ENCODE measurements at places on chromosomes 2 and 18. TPM values are rescaled to one million over a fixed set of nuclear protein-coding genes. Genes with fewer than 3 reads are reported as not detected.
A peak's percentile ranks its signal among the peaks of the same experiment; 100 is the strongest.

DNA sequence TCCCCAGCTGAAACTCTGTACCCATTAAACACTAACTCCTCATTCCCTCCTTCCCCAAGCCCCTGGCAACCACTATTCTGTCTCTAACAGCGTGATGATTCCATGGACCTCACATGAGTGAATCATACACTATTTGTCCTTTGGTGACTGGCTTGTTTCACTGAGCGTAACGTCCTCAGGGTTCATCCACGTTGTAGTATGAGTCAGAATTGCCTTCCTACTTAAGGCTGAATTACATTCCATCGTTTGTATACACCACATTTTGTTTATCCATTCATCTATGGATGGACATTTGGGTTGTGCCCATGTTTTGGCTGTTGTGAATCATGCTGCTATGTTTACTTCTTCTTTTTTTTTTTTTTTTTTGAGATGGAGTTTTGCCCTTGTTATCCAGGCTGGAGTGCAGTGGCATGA, 19.6 kb upstream of the CABLES1 start:
- H3K27ac ChIP-seq: no peak overlapping the region
- no peaks in the 10 kb centered on the region for H3K4me1 ChIP-seq
- H3K36me3 ChIP-seq: no peaks in the 10 kb centered on the region
- H3K4me3 ChIP-seq: no peak overlapping the region

DNA sequence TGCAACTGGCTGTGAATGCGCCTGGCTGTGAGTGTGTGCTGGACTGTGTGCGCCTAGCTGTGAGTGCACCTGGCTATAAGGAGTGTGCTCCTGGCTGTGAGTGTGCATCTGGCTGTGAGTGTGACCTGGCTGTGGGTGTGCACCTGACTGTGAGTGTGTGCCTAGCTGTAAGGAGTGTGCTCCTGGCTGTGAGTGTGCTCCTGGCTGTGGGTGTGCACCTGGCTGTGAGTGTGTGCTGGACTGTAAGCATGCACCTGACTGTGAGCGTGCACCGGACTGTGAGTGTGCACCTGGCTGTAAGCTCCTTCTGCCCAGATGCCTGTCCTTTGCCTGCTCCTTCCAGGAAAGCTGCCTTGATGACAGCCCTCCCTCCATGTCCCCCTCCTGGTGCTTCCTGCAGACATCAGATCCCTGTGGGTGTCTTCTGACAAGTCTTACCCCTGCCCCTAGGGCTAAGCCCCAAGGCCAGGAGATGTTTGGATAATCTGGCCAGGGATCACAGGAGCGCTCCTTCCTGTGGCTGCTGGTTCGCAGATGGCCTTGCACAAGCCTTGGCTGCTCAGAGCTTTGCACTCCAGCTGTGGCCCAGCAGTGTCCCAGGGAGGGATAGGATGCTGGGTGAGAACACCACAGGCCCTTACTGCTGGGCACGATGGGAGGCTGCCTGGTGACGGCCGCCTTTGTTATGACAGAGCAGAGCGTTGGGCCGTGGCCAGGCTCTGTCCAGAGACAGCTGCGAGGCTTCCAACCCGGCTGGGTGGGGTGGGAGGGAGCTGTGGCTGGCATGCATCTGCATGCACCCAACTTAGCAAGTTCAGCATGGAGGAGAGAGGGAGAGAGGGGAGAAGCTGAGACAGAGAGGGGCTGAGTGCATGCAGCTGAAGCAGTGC, 89.9 kb downstream of the GLI2 start:
- H3K4me3 ChIP-seq: peak overlapping the region; percentile 58
- no peaks in the 10 kb centered on the region for H3K27me3 ChIP-seq
- DNase-seq: no peak
- peaks cover 13% of the 10 kb centered on the region for H3K4me1 ChIP-seq
- H3K36me3 ChIP-seq: peaks cover 19% of the 10 kb centered on the region

GRCh38 chr2:199707593-199708185, 143.3 kb downstream of the FTCDNL1 start:
- H3K27me3 ChIP-seq: no peaks in the 10 kb centered on the region
- no peaks in the 10 kb centered on the region for H3K4me1 ChIP-seq
- H3K27ac ChIP-seq: no peak overlapping the region
- H3K4me3 ChIP-seq: no peak overlapping the region

- no peak overlapping the region for H3K27ac ChIP-seq
- no peak overlapping the region for H3K4me3 ChIP-seq
- peaks cover 7% of the 10 kb centered on the region for H3K4me1 ChIP-seq
- no peaks in the 10 kb centered on the region for H3K27me3 ChIP-seq
Measured at GRCh38 chr2:174914853-174915760, 90.1 kb downstream of the CHN1 start.

GRCh38 chr2:204771721-204772120, 226.4 kb downstream of the PARD3B start:
- H3K36me3 ChIP-seq: no peaks in the 10 kb centered on the region
- H3K4me1 ChIP-seq: no peaks in the 10 kb centered on the region
- no peak overlapping the region for H3K27ac ChIP-seq
- no peaks in the 10 kb centered on the region for H3K27me3 ChIP-seq

- no peak for DNase-seq
- H3K36me3 ChIP-seq: peaks cover 24% of the 10 kb centered on the region
- H3K27ac ChIP-seq: no peak overlapping the region
- H3K27me3 ChIP-seq: no peaks in the 10 kb centered on the region
- no peaks in the 10 kb centered on the region for H3K4me1 ChIP-seq
Measured at GRCh38 chr2:232543491-232543890, 4.0 kb downstream of the CHRNG start.

GRCh38 chr2:96608469-96609455, 29.4 kb downstream of the KANSL3 start:
- H3K4me1 ChIP-seq: no peaks in the 10 kb centered on the region
- H3K27me3 ChIP-seq: no peaks in the 10 kb centered on the region

- DNase-seq: no peak
- H3K27ac ChIP-seq: no peak overlapping the region
- H3K27me3 ChIP-seq: no peaks in the 10 kb centered on the region
- H3K4me1 ChIP-seq: no peaks in the 10 kb centered on the region
- H3K4me3 ChIP-seq: no peak overlapping the region
Measured at GRCh38 chr2:42838133-42838532, 45.8 kb upstream of the HAAO start.

GRCh38 chr2:191043438-191043837, 29.5 kb upstream of the STAT1 start:
- DNase-seq: no peak
- H3K27me3 ChIP-seq: no peaks in the 10 kb centered on the region
- no peaks in the 10 kb centered on the region for H3K4me1 ChIP-seq
- no peaks in the 10 kb centered on the region for H3K36me3 ChIP-seq
- no peak overlapping the region for H3K4me3 ChIP-seq

DNA sequence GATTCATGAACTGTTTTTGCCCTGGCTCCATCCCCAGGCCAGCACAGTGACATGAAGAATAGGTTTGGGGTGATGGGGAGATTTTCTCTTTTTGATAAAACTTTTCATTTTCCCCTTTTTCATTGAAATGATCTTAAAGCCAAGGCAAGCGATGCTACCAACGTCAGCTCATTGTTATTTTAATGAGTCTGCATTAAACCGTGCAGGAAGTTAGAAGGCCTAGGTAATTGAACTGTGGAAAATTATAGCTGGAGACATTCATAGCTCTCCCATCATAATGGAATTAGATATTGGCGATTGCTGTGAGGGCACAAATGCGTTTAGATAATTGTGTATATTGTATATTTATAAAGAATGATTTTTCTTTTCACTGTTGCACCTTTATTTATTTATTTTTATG, 33.2 kb downstream of the SMARCAL1 start:
- no peak overlapping the region for H3K27ac ChIP-seq
- DNase-seq: no peak
- peaks cover 4% of the 10 kb centered on the region for H3K4me1 ChIP-seq
- H3K36me3 ChIP-seq: peaks cover 51% of the 10 kb centered on the region
- no peaks in the 10 kb centered on the region for H3K27me3 ChIP-seq
- no peak overlapping the region for H3K4me3 ChIP-seq

DNA sequence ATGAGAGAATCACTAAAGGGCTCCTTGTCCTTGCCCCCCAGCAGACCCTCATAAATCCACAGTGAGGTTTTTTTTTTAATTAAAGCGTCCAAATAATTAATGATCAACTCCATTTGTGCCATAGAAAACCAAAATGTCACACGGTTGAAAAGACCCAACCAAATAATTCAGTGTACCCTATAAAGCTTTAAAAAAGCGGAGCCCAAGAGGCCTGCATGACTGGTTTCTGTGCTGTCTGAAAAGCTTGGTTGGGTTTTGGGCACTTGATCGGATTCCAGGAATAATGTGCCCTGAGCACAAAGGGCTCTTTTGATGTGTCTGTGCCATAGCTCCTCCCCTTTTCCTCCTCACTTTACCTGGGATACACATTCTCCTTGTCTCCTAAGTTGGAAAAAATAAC, 523.2 kb downstream of the TNS1 start:
- no peak for DNase-seq
- H3K27ac ChIP-seq: no peak overlapping the region
- H3K4me1 ChIP-seq: peaks cover 8% of the 10 kb centered on the region
- H3K36me3 ChIP-seq: no peaks in the 10 kb centered on the region
- no peaks in the 10 kb centered on the region for H3K27me3 ChIP-seq

GRCh38 chr2:233349005-233349998, 5.0 kb upstream of the DGKD start:
- no peaks in the 10 kb centered on the region for H3K4me1 ChIP-seq
- peaks cover 10% of the 10 kb centered on the region for H3K36me3 ChIP-seq
- DNase-seq: no peak
- H3K27ac ChIP-seq: no peak overlapping the region

DNA sequence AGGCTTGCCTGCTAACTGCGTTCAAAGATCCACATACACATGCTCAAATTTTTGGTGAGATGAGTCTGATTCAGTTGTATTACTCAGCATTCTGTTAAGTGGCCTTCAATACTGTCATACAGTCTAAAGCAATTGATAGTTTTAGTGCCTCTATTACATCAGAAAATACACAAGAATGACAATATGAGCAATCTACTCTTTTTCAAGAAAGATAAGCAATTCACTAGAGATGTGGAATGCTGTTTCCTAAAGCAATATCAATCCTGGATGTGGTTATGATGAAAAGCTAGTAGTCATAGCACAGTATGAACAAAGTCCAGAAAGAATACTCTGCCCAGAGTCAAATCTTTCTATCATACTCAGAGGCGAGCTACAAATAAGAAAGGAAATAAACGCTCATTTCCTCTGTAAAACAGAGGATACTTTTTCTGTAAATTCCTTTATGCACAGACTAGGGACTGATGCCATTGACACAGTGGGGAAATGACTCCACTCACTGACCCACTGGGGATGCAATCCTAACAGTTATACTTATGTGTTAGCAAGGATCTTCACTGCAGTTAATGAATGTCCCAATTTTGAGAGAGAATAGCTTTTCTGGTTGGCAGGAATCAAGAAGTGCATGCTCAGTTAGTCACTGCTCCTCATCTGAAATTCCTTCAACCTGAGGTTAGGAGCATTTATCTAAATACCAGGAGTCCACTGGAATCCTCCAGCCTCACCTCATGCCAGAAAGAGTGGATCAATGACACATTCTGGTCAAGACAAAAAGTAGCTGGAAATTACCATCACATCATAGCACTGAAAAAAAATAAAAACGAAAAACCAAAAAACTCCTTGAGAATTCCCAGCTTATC, 83.3 kb downstream of the PDE11A start:
- H3K4me3 ChIP-seq: no peak overlapping the region
- no peak for DNase-seq
- no peak overlapping the region for H3K27ac ChIP-seq
- H3K4me1 ChIP-seq: no peaks in the 10 kb centered on the region

DNA sequence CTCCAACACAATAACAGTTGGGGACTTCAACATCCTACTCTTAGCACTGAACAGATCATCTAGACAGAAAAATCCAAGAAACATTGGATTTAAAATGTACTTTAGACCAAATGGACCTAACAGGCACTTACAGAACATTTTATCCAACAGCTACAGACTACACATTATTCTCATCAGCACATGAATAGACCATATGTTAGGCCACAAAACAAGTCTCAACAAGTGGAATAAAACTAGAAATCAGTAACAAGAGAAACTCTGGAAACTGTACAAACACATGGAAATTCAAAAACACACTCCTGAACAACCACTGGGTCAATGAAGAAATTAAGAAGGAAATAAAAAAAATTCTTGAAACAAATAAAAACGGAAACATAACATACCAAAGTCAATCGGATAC, 117.5 kb downstream of the ACVR1 start:
- no peak overlapping the region for H3K27ac ChIP-seq
- no peak overlapping the region for H3K4me3 ChIP-seq
- peaks cover 7% of the 10 kb centered on the region for H3K4me1 ChIP-seq
- peaks cover 52% of the 10 kb centered on the region for H3K36me3 ChIP-seq
- H3K27me3 ChIP-seq: no peaks in the 10 kb centered on the region
- no peak for DNase-seq

- 0 out of 2 replicates have a peak, but pooled peaks cover 4% of the 10 kb centered on the region for H3K4me1 ChIP-seq
- H3K27me3 ChIP-seq: no peaks in the 10 kb centered on the region
- no peak overlapping the region for H3K4me3 ChIP-seq
- DNase-seq: no peak
- H3K27ac ChIP-seq: no peak overlapping the region
Measured at GRCh38 chr18:23200756-23201155, 65.5 kb downstream of the CABLES1 start.

- peaks cover 51% of the 10 kb centered on the region for H3K27me3 ChIP-seq
- no peaks in the 10 kb centered on the region for H3K36me3 ChIP-seq
- no peak overlapping the region for H3K27ac ChIP-seq
- peak overlapping the region; percentile 36 for H3K4me3 ChIP-seq
Measured at GRCh38 chr2:236158969-236159777, 9.0 kb downstream of the GBX2 start.

- no peaks in the 10 kb centered on the region for H3K27me3 ChIP-seq
- no peak overlapping the region for H3K4me3 ChIP-seq
- H3K4me1 ChIP-seq: no peaks in the 10 kb centered on the region
Measured at GRCh38 chr2:217412721-217413120, 552.9 kb upstream of the TNP1 start.

DNA sequence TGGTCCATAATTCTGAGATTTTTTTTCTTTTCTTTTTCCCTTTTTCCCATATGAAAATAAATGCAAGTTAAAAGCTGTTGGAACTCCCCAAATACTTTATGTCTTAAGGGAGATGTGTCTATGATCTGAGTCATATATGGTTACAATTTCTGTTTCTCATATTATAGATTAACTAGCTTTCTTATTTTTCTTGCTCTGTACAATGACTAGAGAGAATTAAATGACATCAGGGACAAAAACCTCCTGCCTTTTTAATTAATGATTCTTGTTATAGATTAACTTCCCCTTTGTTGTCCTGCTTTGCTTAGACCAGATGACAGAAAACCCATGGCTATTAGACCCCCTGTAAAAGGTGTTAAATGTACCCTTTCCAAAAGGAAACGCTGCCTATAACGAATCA, 643.9 kb upstream of the NXPH2 start:
- peaks cover 2% of the 10 kb centered on the region for H3K4me1 ChIP-seq
- no peak overlapping the region for H3K4me3 ChIP-seq
- no peak for DNase-seq
- no peak overlapping the region for H3K27ac ChIP-seq
- H3K36me3 ChIP-seq: no peaks in the 10 kb centered on the region
- H3K27me3 ChIP-seq: no peaks in the 10 kb centered on the region

GRCh38 chr2:121567957-121568409, 37.3 kb downstream of the RNU4ATAC start:
- no peaks in the 10 kb centered on the region for H3K4me1 ChIP-seq
- no peak for DNase-seq
- H3K36me3 ChIP-seq: peaks cover 20% of the 10 kb centered on the region

- 0 out of 2 replicates have a peak, but pooled peaks cover 2% of the 10 kb centered on the region for H3K4me1 ChIP-seq
- H3K4me3 ChIP-seq: peak overlapping the region; percentile 89
Measured at GRCh38 chr2:128090575-128090944, 440 bp upstream of the UGGT1 start.

DES gene
- total RNA-seq: 3.0 TPM

LRP2 gene
- total RNA-seq: 1.4 TPM

INPP5D gene
- 13.1 TPM for total RNA-seq

ZNF407 gene
- 8.2 TPM for total RNA-seq

RAD51AP2 gene
- not detected for total RNA-seq

ST8SIA5 gene
- total RNA-seq: 0.75 TPM

SULT1C4 gene
- 0.96 TPM for total RNA-seq

ARHGEF33 gene
- 0.92 TPM for total RNA-seq

NOSTRIN gene
- total RNA-seq: not detected

All from H9 (cell line).